Cerebellar nuclear complex (tissue), 1 donor: ENCODE measurements at places on chromosomes 3 and 15.

- DNase-seq = no peak
Observed at GRCh38 chr3:166721466-166721865, 658.6 kb downstream of the ZBBX start.

DNA sequence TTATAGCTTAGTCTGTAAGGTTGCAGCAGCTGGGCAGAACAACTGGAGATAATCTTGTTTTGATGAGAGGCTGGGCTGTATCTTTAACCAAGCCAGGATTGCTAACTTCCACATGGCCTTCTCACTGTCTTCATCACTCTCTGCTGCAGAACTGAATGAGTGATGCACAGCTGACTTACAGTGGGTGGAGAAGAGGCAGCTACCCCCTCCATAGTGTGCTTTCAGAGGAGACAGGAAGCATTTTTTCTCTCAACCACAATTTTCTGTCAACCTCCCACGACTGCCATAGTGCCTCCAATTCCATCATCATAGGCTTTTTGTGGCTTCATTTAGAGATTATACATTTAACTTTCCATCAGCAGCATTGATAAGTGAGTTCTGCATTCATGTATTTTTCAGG lies 168.2 kb downstream of the CLSTN2 start:
- no peak for DNase-seq

- DNase-seq = no peak
Observed at GRCh38 chr3:178062126-178062525, 474.1 kb upstream of the KCNMB2 start.

DNA sequence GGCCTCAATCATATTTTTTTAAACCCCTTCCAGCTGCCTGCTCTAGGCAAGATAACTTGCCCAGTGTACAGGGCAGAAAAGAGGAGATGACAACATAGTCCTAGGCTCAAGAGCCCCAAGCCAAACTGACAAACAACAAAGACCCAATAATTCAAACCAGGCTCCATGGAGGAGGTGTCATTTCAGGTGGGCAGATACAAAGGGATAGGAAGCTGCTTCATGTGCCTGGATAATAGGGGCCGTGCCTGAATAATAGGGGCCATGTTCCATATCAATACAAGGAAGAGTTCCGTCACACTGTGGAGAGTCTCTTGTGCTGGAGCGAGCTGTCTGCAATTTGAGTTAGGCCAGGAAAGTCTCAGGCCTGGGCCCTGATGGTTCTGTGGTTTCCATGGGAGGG lies 35.4 kb upstream of the TRIM71 start:
- DNase-seq = no peak

DNA sequence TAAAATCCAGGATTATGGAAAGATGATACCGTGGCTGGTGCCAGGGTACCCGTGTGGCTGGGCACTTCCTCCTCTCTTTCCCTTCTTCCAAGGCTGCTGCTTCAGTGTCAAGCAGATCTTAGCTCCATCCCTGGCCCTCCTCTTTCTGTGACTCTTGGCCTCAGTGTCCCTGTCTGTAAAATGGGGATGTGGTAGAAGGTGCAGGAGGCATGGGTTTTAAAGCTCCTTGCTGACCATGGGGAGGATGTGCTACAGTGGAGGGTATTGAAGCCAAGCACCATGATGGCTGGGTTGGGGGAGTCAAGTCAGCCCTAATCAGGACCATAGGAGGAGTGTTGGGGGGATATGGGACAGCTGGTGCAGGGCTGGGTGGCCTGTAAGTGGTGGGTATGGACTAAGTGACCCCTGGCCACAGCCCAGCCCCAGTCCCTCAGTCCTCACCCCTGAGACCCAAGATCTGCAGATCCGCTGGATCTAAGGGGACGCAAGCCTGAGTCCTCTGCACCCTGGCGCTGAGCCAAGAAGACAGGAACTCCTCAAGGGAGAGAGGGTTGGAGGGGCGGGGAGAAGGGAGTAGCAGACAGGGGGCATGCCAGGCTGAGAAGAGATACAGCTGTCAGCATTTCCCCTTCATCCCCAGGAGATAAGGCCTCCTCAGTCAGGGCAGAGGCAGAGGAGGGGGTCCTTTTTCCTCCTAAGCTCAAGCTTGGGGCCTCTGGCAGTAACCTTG lies 12.0 kb downstream of the PTH1R start:
- no peak for DNase-seq

GRCh38 chr3:198113206-198114053 lies 153.4 kb downstream of the LMLN start:
- no peak for DNase-seq

DNA sequence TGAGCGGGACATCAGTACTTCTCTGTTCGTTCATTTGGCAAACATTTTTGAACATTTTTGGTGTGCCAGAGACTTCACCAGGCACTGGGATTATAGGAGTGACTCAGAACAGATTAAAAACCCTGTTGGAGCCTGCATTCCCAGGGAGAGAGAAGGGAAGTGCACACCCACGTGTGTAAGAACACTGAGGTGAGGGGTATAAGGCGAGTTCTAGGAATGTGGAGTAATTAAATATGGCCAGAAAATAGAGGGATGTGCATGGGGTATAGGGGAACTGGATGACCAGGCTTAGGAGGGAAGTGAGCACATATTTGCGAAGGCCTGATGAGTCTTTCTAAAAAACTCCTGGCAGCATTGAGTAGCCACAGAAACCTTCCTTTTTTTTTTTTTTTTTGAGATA lies 401.2 kb upstream of the C2CD4B start:
- no peak for DNase-seq

DNA sequence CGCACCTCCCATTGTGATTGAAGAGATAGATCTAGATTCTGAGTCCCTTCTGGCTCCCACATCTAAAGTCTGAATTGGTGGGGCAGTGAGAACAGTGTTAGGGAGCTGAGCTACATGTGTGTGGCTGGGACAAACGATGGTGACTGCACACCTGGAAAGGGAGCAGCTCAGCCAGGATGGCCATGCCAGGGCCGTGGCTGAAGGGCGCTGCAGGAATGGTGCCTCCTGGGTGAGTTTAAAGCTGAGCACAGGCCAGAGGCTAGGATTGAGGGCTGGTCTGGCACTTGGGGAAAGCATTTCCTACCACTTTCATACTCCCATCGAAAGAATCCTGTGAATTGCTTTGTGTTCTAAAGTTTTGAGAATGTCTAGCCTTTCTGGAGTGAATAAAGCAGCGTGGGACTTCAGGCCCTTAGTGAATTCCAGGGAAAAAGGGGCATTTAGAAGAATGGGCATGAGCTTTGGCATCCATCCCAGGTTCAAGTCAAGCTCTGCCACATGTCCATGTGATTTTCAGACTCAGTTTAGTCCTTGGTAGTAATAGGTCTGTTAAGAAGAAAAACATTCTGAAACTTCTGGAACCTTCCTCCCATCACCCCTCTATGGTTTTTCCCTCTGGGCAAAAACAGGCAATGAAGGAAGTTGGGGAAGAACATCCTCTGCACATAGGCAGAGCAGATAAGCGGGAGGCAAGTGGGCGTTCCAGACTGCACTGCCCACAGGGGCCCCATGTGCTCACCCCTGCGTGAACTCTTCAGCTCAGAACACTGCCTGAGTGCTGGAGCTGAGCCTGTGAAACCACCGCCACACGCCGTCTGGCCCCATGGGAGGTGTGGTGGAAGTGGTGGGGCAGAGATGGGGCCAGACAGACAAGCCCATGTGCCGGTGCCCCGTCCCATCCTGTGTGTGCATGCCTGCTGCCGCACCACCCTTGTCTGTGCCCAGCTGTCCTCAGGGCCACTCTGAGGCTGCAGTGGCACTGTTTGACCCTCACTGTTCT lies 12.9 kb upstream of the CPNE9 start:
- no peak for DNase-seq

GRCh38 chr15:66145726-66146182 lies 107.8 kb downstream of the MEGF11 start:
- no peak for DNase-seq

- no peak for DNase-seq
Observed at GRCh38 chr3:10426346-10427220, 78.8 kb downstream of the ATP2B2 start.

DNA sequence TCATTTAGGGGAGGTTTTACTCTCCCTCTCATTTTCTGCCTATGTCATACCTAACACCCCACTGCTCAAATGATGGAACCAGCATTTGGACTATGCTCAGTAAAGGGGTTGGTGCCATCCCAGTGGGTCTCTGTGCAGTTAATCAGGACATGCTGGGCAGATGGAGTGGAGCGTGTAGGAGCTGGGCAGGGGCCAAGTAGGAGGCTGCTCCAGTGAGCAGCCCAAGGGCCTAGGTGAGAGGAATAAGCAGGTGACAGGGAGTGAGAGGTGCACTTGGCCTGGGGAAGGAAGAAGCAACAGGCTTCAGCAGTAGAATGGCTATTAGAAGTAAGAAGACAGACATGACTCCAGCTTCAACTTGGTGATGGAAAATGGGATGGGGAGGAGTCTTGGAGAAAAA lies 72.2 kb downstream of the EPHB1 start:
- no peak for DNase-seq

GRCh38 chr3:42823351-42823750 lies 14.1 kb downstream of the ACKR2 start:
- no peak for DNase-seq

DNA sequence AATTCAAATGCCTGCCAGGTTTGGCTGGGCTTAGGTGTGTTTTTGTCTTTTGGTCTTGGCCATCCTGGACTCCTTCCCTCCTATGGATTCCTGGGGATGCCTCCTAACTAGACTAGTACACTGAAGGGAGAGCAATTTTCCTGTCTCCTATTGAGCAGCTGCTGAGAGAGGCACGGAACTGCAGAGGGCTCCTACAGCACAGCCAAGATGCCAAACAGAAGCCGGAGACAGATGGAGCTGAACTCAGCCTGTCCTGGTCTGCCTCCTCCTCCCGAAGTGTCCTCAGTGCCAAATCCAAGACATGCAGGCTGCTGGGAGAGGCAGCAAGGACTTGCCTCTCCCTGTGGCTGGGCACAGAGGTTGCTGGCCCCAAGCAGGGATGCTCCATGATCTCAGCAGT lies 256.6 kb upstream of the PROK2 start:
- peak; percentile 78 for DNase-seq

DNA sequence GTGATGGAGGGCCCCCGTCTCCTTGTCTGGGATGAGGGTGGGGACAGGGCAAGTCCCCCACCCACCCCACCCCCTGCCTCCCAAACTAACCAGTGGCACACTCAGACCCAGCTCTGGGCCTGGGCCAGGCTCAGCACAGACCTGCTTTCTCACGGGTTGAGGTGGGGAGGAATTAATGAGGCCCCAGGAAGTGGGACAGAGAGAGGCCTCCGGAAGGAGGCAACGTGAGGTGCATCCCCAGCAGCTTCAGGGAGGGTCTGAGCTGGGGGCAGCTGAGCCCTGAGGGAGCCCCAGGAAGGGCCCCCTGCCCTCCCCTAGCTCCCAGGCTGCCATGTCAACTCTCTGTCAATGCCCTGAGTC lies 15.0 kb upstream of the GNAI2 start:
- no peak for DNase-seq

- no peak for DNase-seq
Observed at GRCh38 chr15:99850517-99850916, 117.3 kb upstream of the LYSMD4 start.

DNA sequence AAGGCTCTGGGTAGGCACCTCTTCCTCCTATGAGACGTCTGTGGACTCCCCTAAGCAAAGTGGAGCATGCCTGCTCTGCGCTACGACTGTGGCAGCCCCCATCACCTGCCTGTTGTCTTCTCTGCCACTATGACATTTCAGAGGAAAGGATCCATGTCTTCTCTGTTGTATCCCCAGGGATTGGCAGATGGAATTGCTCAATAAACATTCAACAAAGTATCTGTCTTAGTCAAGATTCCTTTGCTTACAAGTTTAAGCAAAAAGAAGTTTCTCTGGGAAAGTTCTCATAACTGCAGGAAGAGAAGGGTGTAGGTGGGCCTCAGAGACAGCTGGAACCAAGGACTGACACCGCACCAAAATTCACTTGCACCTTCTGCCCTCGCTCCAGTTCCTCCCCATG lies 34.3 kb downstream of the AMOTL2 start:
- no peak for DNase-seq

DNA sequence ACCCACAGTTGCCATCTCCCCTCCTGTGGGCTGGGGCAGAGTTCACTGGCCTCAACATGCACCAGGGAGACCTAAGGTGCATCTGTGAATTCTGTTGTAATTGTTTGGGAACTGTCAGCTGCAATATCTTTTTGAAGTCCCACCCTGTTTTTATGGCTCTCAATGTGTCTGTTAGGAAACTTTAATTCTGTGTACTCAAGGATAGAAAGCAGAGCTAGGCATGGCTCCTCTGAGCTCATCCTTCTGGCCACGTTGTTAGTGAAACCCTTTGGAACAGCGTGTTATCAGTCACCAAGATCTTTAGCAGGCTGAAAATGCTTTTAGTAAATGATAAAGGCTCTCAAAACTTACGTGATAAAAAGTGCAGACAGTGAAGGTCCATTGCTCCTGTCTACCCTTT lies 33.6 kb upstream of the MTMR10 start:
- DNase-seq = no peak

GRCh38 chr3:115418583-115418982 lies 204.7 kb upstream of the GAP43 start:
- no peak for DNase-seq

- DNase-seq = no peak
Observed at GRCh38 chr3:185647880-185648210, 61.8 kb downstream of the SENP2 start.

DNA sequence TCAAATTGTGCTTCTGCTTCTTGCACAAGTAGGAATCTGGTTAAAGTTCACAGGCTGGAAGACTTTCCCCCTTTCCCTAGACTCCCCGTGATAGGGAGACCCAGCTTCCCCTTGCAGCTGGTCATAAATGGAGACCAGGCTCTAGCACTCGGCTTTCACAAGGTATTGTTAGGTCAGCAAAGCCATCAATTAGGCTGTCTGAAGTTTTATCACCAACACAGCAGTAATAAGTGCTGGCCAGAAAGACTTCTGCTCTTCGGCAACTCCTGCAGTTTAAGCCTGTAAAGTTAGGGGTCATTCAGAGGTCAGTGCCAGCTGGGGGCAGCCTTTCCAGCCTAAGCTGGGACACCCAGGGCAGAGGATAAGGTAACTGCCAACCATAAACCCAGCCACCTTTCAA lies 203.4 kb downstream of the MEIS2 start:
- DNase-seq = no peak

- no peak for DNase-seq
Observed at GRCh38 chr3:46454209-46454595, 10.5 kb downstream of the LTF start.

GRCh38 chr3:10935846-10936631 lies 56.5 kb upstream of the SLC6A1 start:
- no peak for DNase-seq

DNA sequence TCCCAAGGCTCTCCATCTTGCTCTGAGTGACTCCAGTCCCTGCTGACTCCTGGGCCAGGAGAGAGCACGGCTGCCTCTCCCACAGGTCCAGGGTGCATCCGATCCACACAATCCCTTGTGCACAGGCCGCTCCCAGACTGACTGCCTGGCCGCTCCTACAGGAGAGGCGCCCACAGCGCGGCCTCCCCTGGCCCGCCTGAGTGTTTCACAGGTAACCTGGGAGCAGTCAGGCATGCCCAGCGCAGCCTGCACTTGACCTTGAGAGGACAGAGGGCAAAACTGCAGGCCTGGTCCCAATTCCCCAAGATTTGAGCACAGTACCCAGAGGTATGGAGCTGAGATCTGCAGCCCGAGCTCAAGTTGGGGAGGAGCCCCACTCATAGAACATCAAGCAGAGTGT lies 490.2 kb downstream of the CNTN6 start:
- no peak for DNase-seq

- DNase-seq = no peak
Observed at GRCh38 chr3:184059424-184059823, 6.6 kb downstream of the HTR3C start.
